ENCODE measurements at places on chromosomes 12 and 14.

- DNase-seq = no peak
Observed at GRCh38 chr12:74401035-74401434, 136.6 kb upstream of the ATXN7L3B start.

GRCh38 chr14:102991376-102991775, 66.0 kb downstream of the CDC42BPB start:
- no peak for DNase-seq

DNA sequence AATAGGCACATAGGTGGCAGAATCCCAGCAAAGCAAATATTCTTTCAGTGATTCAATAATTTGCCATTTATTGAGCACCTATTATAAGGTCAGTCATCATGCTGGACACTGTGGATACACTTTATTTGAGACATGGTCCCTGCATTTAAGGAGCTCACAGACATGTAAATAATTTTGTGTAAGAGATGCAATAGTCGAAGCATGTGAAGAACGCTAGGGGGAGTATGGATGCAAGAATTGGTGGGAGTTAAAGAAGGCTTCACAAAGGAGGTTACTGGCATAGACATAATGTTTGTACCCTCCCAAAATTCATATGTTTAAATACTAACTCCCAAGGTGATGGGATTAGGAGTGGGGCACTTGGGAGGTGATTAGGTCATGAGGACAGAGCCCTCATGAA, 260.6 kb upstream of the GARIN6 start:
- DNase-seq = no peak

GRCh38 chr14:77364146-77364545, 12.7 kb downstream of the TMED8 start:
- DNase-seq = no peak

DNA sequence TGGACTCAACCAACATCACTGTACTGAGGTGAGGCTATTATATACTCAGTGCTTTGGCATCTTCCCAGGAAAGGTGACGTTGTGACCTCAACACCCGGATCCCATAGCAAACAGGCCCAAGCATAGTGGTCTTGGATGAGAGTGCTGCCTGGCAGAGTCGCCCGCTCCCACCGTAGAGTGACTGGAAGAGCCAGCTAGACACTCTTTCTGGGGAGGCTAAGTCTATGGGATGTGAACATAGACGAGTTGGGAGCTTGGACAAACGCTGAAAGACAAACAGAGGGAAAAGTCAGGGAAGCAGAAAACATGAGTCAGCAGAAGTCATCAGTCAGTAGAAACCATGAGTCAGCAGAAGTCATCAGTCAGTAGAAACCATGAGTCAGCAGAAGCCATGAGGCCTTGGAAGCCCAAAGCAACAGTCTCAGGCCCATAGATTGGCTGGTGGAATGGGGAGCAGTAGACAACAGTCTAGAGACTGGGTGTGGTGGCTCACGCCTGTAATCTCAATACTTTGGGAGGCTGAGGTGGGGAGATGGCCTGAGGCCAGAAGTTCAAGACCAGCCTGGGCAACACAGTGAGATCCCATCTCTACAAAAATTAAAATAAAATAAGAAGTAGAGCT, 66.4 kb upstream of the MAP1LC3B2 start:
- DNase-seq = no peak

DNA sequence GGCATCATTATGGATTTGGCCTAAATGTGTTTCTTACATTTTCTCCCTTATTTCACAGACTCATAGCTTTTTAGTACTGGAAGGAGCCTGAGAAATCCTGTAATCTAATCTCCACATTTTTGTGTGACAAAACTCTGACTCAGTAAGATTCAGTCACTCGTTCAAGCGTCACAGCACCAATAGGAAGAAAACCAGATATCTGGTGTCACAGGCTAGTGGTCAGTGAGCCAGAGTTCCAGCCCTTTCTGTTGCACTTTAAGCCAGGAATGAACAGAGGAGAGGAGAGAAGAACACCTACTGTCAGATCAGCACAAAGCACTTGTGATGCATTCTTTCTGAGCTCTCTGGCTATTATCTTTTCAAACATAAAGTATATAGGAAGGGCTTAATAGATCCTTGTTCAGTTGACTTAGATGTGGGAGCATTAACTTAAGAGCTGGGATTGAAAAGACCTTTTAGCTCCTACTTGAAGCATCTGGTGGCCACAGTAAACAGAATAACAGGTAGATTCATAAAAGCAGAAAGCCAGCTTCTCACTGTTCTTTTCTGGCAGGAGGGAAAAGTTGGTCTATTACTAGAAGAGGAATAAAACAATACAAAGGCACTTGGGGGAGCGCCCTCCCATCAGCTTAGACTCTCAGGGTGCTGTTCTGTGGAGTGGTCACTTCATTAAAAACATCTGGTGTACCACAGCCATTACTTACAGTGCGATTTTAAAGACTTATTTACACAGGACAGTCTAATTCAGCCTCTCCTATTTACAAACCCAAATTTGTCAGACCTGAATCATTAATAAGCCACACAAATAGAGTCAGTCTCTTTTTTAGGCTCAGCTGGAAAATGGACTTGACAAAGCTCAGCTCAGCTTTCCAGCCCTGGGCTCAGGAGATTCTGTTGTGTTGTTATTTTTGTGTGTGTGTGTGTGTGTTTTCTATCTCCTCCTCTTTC, 12.2 kb upstream of the NID2 start:
- DNase-seq = no peak

- DNase-seq = no peak
Observed at GRCh38 chr12:85089792-85090191, 53.6 kb downstream of the LRRIQ1 start.

DNA sequence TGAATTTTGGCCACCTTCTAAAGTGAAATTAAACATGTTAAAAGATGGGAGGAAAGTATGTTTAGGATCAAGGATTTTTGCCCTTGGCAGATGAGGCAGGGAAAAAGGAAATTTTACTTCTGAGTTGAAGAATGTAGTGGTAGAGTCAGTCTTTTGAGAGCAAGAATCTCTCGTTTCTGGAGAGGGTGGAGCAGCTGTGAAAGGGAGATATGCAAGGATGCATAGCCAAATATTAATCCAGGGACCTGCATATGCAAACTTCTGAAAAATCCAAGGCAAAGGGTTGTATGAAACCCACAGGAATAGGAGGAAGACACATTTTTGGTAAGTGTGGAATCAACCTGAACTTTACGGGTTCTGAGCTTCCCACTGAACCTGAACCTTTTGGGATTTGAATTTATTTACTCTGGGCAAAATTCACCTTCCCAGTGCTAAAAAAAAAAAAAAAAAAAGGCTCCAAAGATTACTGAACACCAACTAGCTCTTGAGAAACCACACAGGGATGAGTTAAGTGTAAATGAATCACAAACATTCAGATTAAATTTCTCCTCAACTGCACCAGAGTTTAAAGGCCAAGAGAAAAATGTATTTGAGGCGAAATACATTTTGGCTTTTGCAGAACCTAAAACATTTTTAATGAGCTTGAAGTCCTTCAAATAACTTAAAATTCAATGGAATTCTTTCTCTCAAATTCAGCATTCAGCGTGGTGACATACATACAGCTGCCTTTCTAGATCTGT, 187.1 kb upstream of the CDKN3 start:
- DNase-seq = no peak

DNA sequence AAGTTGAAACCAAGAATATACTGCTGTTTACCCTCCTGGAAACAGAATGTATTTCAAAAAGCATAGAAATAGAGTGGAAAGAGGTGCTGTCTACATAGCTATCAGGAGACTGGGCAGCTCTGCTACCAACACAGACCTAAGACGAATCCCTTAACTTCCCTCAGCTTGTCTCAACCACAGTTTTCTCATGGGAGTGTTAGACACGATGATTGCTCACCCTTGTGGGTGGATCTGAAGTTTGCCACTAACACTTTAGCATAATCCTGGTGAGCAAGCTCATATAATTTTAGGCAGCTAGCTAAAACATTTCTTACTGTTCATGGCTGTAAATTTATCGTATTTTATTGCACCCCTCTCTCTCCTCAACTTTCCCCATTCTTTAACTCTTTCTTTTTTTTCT, 38.5 kb downstream of the C12orf75 start:
- DNase-seq = no peak

GRCh38 chr12:29242921-29243431, 93.9 kb downstream of the FAR2 start:
- no peak for DNase-seq

DNA sequence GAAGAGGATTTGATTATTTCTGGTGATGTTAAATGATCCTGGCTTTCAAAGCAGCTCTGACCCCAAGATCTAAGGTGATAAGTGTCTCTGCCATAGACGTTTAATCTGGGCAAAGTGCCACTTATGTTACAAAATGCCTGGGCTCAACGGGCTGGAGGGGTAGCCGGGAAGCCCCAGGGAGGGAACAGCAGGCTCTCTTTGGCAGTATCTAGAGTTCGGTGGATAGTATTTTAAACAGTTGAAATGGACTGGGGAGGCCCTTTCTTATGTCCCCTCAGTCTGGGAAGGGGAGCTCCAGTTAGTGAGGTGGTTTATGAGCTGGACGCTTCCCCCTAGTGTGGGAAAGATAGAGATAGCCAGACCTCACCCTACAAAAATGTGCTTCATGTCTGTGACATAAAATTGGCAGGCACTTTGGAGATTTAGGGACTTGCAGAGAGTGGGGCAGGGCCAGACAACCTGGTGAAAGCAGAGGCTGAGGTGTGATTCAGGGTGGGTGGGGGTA, 5.5 kb upstream of the HOXC11 start:
- DNase-seq = no peak

DNA sequence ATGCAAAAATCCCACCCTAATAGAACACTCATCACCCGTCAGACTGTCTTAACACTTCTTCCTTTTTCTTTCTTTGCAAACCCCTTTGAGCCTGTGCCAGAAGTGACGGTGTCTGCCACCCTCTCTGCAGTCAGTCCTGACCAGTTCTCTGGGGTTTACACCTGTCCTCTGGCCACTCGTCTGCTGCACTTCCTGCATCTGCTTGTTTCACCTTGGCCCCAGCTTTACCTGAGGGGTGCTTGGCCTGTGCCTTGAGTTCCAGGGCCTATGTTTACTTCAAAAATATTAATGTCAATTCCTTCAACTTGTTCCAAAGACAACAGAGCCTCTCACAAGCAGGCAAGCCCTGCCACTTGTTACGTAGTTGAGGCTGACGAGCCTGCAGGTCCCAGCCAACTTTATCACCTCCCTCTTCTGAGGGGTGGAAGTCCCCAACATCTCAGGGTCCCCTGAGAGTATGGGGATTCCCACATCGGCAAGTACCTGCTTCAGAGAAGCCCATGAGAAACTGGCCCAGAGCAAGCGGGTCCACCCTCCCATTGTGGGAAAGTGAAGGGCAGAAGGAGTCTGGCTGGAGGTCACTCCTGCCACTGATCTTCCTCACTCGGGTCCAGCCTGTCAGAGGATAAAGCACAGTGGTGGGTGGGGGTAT, 205.4 kb downstream of the DAD1 start:
- no peak for DNase-seq

- no peak for DNase-seq
Observed at GRCh38 chr12:121713257-121713777, 765 bp downstream of the TMEM120B start.

DNA sequence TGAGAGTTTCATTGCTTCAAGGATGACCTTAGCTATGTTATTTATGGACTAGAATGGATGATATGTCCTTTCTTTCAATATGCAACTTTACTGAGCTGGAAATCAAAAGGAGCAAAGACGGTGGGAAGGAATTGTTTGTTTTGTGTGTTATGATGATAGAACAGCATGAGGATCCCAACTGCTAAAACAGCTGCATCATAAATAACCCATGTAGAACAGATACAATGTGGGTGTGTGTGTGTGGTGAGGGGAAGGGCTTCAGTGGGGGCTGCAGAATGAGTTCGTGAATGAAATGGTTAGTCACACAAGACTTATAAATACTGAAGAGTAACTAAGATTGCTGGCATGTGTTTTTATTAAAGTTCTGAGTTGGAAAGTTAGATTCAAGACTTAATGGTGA, 80.1 kb downstream of the DACT1 start:
- no peak for DNase-seq

DNA sequence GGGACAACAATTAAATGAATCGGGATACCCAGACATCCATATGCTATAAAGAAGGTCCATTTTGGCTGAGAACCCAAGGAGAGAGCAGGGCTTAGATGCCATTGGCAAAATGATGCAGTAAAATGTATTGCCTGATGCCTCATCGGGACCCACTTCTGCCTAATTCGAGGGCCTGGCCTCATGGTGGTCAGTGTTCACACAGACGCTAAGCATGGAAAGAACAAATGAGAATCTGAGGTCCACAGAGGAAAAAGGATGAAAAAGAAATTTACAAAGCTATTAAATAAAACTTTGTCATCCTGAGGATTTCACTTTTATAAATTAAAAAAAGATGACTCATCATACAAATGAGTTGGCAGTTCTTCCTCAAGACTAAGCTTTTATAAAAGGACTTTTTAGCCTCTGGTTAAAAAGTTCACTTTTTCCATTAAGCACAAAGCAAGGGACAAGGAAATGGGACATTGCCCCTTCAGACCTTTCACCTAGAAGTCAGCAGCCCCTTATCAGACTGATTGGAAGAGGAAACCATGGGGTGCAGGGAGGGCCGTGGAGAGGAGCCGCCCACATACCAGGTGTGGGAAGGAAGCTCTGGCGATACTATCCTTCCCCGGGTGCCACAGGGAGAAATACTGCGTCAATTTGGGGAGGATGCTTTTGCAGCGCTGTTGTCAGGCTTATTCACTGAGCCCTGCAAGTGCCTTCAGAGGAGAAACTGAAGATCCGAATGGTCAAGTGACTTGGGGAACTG, 176.0 kb downstream of the EGLN3 start:
- DNase-seq = no peak

DNA sequence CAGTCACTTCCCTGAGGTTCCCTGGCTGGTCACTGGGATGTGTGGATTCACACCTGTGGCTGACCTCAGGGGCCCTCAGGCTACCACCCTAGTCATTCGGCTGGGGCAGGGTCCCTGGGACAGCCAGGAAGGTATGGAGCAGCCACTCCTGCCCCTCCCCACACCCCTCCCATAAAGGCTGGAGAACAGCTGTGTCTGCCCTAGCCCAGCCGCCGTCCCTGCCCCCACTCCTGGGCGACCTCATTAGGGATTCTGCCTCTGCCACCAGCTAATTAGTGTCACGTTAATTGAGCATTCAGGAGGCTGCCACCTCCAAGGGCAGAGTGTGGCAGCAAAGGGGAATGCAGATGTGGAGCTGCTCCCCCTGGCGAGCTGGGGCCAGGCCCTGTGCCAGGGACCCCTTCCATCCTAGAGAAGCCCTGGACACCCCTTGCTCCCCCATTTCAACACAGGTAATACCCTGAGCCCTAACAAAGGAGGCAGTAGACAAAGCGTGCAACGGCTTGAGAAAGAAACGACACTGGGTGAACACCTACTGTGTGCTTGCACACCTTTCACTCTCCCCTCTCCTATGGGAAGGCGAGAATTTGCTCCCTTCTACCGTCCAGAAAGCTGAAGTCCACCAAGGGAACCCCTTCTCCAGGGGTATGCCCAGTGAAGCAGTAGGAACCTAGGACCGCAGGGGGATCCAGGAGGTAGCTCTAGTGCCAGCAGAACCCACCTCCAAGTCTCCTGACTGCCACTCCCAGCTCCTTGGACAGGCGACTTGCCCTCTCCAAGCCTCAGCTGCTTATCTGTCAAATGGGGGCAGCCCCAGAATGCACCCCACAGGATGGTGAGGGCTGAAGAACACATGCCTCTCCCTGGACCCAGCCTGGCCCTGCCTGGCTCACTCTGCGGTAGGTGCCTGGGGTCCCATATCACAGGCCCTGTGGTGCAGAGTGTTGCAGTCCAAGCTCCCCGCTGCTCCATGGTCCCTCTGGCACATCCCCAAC, 45.1 kb downstream of the FAM222A start:
- DNase-seq = no peak

GRCh38 chr12:71032933-71033332, 112.4 kb upstream of the PTPRR start:
- no peak for DNase-seq

- no peak for DNase-seq
Observed at GRCh38 chr12:48956279-48957140, 777 bp downstream of the ARF3 start.

GRCh38 chr12:83018088-83018487, 331.4 kb downstream of the TMTC2 start:
- no peak for DNase-seq

Measured in stimulated activated CD4-positive, alpha-beta T cell treated with anti-CD3 and anti-CD28 coated beads, Interleukin-1b, Interleukin-23, amount 100 ng/mL, for 1 hour (primary cell).